CD4-positive, alpha-beta T cell treated with Interleukin-2 at 100 ng/mL for 4 hours (primary cell): ENCODE measurements at places on chromosomes 11 and 22.

GRCh38 chr11:19876750-19877149 is 164.1 kb downstream of the NAV2 start:
- no peak for DNase-seq

- no peak for DNase-seq
Observed at GRCh38 chr11:12818333-12819015, 144.3 kb downstream of the TEAD1 start.

- no peak for DNase-seq
Observed at GRCh38 chr11:116916052-116916451, 78.6 kb upstream of the APOA1 start.

- no peak for DNase-seq
Observed at GRCh38 chr11:80388536-80388935, 947.7 kb upstream of the TENM4 start.

DNA sequence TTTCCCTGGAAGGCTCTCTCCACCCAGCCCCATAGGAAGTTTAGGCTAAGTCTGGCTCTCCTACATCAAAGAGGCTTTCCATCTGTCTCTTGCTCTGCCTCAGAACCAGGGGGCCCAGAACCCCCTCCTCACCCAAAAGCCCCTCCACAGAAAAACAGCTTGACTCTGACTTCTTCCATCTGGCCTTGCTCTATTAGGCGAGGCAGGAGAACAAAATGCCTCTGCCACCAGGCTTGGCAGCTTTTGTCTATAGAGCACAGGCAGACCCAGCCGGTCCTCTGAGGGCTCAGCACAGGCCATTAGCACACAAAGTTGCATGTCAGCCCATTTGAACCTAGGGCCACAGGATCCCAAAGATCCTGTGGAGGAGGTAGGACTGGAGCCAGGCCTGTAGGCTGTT is 75.7 kb upstream of the SUSD2 start:
- DNase-seq = no peak

- no peak for DNase-seq
Observed at GRCh38 chr11:118657238-118657637, 22.2 kb downstream of the TREH start.

DNA sequence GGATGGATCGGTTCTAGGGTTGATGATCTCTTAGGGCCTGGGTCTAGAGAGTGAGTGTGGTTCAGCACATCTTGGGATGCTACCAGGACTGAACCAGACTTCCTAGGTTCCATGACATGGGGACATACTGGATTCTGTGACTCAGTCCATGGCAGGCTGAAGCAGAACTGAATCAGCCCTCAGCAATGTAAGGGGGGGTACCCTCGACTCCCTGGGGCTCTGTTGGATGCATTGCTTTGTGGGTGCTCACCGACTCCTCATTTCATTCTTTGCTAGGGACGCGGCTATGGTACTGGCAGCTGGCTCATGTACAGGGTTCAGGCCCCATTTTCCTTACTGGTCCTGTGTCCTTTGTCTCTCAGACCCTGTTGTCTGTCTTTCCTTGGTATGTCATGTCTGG is 733 bp upstream of the GRAMD1B start:
- DNase-seq = no peak

DNA sequence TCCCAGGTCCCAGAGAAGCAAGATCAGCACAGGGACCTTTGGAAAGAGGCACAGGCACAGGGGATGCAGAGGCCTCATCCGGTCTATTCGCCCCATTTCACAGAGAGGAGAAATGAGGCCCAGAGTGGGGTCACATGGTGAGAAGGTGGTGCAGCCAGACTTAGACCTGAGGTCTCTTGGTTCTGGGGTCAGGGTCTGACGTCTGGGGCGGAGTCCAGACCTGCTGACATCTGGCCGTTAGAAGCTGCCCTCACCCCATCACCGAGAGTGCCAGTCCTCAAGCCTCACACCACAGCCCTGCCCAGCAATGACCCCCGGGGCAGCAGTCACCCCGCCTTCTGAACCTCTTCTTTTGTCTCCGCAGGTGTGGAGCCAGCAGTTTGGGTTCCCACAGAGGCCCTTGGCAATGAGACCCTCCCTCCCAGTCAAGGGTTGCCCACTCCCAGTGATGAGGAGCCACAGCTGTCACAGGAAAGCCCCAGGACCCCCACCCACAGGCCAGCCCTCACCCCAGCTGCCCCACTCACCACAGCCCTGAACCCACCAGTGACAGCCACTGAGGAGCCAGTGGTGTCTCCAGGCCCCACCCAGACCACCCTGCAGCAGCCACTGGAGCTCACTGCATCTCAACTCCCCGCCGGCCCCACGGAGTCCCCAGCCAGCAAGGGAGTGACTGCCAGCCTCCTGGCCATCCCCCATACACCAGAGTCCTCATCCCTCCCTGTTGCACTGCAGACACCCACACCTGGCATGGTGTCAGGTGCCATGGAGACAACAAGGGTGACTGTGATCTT is 62.4 kb downstream of the OTOG start:
- DNase-seq = no peak

DNA sequence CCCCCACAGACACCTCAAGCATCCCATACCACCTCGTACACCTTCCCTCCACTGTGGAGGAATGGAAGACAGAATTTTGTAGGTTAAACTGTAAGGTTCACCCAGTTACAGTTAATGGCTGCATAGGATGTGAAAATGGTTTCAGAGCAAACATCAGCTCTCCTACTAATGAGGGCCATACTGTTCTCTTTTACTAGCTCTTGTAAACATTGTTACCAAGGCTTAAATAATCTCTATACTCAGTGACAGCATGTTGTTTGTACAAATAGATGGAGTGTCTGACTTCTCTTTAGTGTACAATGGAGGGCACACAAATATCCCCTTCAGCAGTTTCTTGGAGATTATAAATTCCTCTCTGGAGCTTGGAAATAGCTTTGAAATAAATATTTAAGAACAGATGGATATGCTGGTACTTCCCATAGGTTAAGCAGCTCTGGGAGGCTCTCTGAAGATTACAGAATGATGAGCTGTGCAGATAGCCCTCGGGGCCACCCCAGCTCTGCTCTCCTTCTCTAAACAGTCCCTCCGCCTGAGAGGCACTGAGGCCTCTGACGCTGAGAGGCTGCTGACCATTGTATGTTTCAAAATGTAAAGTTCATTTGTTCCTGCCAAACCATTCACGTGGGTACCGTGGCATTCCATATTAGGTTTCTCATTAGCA is 25.7 kb downstream of the TTC12 start:
- DNase-seq = no peak

- DNase-seq = no peak
Observed at GRCh38 chr11:7638710-7639642, 34.3 kb downstream of the CYB5R2 start.

GRCh38 chr11:13907678-13908077 is 54.8 kb upstream of the SPON1 start:
- no peak for DNase-seq

DNA sequence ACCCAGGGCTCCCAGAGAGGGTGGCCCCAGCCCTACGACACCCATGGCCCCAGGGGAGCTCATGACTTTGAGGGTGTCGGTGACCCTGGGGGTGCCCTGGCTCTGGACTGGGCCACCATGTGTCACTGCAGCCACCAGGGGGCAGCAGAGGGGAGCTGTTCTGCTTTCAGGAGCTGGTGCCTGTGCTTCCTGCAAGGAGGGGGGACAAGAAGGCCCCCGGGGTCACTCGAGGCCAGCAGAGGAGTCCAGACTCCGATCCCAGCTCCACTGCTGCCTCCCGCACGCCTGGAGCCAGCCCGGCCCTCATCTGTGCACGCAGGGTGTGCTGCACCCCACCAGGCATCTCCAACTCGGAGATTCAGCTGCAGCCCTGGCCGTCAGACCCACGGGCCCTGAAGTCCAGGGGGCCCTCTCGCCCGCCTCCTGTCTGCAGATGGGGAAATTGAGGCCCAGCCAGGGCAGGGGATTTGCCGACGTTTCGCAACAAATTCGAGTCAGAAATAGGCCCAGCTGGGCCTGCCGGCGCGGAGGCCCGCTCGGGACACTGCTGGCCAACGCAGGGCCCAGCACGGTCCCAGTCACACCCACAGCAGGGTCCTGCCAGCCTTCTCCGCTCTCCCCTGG is 29.5 kb upstream of the WNT7B start:
- peak; percentile 86 for DNase-seq

DNA sequence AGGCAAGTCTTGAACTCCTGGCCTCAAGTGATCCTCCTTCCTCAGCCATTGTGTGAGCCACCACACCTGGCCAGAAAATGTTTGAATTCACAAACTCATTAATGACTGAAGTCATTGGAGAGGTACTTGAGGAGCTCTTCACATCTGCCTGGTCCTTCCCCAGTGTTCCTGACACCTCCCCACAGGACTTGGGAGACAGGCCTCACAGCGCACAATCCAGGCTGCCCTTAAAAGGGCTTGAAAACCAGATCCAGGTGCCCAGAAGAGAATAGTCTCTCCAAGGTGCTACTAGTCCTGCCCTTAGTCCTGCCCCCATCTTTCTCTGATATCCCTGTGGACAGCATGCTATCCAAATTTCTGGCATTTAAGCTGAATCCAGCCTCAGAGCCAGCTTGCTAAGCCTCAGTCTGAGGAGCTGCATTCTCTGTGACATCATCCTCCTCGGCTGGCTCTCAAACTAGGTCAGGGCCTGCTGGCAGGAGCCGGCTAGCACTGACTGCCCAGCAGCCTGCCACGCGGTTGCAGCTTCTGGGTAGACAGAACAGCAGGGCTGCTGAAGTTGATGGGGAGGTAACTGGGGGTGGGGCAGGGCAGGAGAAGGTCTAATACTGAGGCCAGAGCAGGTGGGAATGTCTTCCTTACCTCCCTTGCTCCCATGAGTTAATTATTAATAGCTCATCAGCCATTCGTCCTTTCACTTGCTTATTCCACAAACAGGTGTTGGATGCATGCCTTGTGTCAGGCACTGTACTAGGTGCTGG is 35.3 kb upstream of the NECTIN1 start:
- no peak for DNase-seq

GRCh38 chr11:102313238-102313940 is 3.9 kb upstream of the BIRC3 start:
- DNase-seq = peak; percentile 40

DNA sequence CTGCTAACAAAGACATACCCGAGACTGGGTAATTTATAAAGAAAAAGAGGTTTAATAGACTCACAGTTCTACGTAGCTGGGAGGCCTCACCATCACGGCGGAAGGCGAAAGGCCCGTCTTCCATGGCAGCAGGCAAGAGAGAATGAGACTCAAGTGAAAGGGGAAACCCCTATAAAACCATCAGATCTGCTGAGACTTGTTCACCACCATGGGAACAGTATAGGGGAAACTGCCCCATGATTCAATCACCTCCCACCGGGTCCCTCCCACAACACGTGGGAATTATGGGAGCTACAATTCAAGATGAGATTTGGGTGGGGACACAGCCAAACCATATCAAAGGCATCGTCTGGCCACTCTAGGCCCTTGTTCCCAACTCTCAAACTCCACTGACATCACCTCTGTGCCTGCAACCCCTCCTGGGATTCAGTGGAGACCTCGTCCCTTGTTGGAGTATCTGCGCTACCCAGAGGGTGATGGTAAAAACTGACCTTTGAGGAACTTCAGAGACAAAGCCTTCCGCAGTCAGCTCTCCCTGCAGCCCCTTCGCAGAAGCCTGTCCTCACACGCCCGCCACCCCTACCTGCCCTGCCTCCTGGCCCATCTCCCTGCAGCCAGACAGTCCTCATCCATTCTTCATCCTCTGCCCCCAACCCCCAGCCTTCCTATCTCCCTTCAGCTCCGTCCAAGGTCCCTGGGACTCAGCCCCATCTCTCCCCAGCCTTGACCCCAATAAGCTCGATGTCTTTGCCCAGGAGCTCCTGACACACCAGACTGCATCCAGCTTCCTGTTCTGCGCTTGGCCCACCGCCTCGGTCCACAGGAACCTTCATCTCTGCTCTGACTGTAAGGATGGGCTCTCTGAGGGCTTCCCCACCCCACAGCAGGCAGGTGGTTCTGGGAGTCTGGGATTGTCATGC is 15.8 kb downstream of the CCND1 start:
- DNase-seq = no peak

- no peak for DNase-seq
Observed at GRCh38 chr11:64409278-64409677, 50.3 kb downstream of the RPS6KA4 start.

DNA sequence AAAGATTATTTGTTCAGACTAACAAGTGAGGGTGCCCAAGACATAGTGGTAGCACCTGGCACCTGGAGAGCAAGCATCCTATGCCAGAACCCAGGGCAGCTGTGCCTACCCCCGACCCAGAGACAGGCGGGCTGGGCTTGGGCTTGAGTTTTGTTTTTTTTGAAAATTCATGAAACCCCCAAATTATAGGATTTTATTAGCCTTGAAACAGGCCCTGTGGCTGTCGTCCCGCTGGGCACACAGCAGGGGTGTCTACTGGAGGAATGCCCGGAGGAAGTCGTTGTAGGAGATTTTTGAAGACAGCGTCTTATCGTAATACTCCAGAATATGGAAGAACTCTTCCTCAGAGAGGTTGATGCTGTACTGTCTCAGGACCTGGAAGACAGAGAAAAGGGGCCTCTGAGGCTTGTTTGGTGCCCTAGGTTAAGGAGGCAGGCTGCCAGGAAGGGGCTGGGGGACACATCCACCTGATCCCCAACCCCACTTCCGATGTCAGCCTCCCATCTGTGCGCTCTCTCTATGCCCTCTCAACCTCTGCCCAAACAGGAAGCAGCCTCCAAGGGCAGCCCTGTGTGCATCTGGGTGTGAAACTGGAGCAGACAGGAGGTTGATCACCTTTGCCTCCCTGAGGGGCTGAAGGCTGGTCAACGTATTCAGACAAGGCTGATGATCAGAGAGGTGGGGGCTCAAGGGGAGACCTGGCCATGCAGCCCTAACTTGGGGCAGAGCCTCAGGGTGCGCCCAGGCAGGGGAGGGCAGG is 117.0 kb downstream of the MPPED1 start:
- no peak for DNase-seq

DNA sequence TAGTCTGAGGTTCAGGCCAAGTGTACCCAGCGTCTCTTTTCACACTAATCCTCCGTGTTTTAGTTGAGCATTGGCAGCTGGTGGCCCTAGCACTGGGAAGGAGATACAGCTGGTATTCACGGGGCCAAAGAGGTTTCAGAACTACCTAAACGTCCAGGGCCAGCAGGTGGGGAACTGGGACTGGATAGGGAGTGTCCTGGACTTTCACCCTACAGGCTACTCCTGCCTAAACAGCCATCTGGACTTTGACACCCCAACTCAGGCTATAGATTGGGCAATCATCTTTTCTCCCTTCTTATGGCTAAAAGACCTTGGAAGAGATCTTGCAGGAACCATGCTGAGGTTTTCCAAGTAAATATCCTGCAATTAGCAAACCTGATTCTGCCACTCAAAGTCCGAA is 2.8 kb downstream of the SPON1 start:
- DNase-seq = no peak

DNA sequence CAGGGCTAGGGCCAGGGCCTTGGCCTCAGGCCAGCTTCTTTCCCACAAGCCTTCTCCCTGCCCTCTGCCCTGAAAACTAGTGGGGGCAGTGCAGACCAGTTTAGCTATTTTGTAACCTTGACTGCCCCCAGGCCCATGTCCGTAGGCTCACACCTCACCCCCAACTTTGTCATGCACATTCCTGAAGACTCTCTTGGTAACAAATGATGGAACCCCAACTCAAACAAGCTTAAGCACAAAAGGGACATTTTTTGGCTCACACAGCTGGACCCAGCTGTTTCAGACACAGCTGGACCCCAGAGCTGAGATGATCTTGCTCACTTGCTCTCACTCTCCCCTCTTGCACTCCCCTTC is 46.6 kb downstream of the KCNQ1OT1 start:
- no peak for DNase-seq
